Pericardium fibroblast (primary cell): ENCODE measurements at places on chromosomes 2 and 18. TPM values are rescaled to one million over a fixed set of nuclear protein-coding genes. Genes with fewer than 3 reads are reported as not detected.

Gene UGT1A10
- not detected in 2 replicates for total RNA-seq

Gene STEAP3
- 14.0 and 25.4 TPM in 2 replicates for total RNA-seq

Gene HSPD1
- 124 TPM in 2 replicates for total RNA-seq

Gene STAMBP
- total RNA-seq, result 17.7 and 26.3 TPM in 2 replicates

Gene CAD
- total RNA-seq, result 31.2 and 41.0 TPM in 2 replicates

Gene IL1RN
- not detected in 2 replicates for total RNA-seq

Gene CPO
- total RNA-seq, result not detected in 2 replicates
